Body of pancreas (tissue), 4 donors: ENCODE measurements at places on chromosomes 4 and X.

DNA sequence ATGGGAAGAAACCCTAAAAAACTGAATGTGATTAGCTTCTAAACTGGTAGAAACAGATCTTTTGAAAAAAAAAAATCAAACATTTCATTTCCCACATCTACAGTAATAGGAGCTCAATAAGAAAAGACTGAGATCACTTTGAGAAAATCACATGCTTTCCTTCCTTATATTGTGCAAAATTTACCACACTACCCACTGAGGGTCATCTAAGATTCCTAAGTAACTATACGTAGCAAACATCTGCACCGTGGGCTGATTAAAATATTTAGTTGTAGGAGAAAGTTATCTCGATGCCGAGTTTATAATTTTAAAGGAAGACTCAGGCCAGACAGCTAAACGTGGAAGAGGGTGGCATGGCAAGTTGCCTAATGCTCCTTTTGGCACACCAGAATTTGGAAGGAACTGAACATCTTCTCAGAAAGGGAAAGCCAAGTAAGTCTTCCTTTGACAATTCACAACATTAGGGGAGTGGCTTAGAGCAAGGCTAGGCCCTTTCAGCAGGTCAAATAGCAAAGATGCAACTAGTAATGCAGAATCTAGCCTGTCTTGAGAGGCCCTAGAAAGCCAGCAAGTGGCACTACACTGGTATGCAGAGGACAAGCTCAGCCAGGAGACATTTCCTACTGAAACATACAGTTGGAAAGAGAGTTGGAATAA is 128.0 kb downstream of the TMA16 start:
- H3K4me1 ChIP-seq = no peaks in the 10 kb centered on the region
- H3K4me3 ChIP-seq = no peak overlapping the region
- H3K27me3 ChIP-seq = no peaks in the 10 kb centered on the region
- no peak for DNase-seq

DNA sequence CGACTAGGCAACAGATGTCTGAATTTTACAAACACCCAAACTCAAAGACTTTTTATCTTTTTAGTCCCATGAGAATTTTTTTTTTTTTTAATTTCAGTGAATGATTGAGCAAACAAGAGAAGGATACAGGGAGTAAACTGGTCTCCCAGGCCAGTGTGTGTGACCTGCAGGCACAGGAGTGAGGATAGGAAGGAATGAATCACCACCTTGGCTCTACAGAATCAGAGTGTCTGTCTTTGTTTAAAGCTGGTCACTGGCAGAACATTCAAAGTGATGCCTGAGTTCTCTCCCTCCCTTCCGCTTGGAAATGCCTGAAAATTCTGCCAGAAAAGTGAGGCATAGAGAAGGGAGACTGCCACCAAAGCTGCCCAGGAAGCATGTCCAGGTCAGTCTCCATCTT is 69.5 kb downstream of the PARM1 start:
- H3K27ac ChIP-seq = no peak overlapping the region
- no peak overlapping the region for H3K4me3 ChIP-seq
- no peak for DNase-seq
- no peaks in the 10 kb centered on the region for H3K36me3 ChIP-seq
- no peaks in the 10 kb centered on the region for H3K27me3 ChIP-seq

GRCh38 chrX:136221851-136222513 is 29.2 kb downstream of the MAP7D3 start:
- H3K4me1 ChIP-seq = no peaks in the 10 kb centered on the region
- no peak overlapping the region for H3K4me3 ChIP-seq
- H3K27ac ChIP-seq = no peak overlapping the region
- no peaks in the 10 kb centered on the region for H3K27me3 ChIP-seq
- DNase-seq = no peak

DNA sequence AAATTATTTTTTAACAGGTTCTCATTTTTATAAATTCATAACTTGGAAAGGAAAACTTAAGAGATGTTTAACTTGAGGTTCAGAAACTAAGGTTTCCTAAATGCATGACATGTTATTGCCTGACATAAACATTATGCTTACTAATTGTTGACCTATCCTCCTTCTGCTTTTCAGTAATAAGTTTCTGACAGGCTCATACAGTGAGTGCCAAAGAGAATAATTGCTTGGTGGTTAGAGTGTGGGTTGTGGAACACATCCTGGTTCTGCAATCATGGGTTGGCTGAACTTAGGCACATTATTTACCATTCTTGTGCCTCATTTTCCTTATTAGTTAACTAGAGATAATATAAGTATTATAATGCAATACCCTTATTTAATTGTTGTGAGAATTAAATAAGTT is 56.5 kb downstream of the BMPR1B start:
- H3K4me3 ChIP-seq = no peak overlapping the region
- no peaks in the 10 kb centered on the region for H3K4me1 ChIP-seq
- no peaks in the 10 kb centered on the region for H3K36me3 ChIP-seq
- H3K27me3 ChIP-seq = no peaks in the 10 kb centered on the region

- H3K4me3 ChIP-seq = no peak overlapping the region
- no peak overlapping the region for H3K27ac ChIP-seq
- no peaks in the 10 kb centered on the region for H3K36me3 ChIP-seq
- H3K27me3 ChIP-seq = no peaks in the 10 kb centered on the region
- no peak for DNase-seq
Measured at GRCh38 chr4:21447301-21448054, 501.1 kb downstream of the KCNIP4 start.

DNA sequence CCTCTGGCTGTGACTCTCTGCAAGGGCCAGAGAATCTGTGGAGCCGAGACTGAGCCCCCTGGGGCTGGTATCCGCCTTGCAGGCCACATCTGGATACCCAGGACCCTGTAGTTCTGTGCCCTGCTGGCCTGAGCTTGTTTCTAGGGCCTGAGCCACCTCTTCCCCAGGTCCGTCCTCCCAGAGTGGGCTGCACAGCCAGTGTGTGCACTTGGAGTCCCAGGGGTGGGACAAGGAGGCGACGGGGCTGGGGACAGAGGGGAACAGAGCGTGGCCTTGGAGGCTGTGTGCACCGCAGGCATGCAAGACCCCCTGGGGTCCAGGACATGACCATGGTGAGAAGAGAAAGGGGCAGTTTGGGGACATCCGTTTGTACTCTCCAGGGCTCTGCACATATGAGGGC is 105.5 kb downstream of the SORCS2 start:
- H3K27ac ChIP-seq = no peak overlapping the region
- no peak for DNase-seq
- H3K4me3 ChIP-seq = no peak overlapping the region
- H3K4me1 ChIP-seq = no peaks in the 10 kb centered on the region
- H3K27me3 ChIP-seq = no peaks in the 10 kb centered on the region

DNA sequence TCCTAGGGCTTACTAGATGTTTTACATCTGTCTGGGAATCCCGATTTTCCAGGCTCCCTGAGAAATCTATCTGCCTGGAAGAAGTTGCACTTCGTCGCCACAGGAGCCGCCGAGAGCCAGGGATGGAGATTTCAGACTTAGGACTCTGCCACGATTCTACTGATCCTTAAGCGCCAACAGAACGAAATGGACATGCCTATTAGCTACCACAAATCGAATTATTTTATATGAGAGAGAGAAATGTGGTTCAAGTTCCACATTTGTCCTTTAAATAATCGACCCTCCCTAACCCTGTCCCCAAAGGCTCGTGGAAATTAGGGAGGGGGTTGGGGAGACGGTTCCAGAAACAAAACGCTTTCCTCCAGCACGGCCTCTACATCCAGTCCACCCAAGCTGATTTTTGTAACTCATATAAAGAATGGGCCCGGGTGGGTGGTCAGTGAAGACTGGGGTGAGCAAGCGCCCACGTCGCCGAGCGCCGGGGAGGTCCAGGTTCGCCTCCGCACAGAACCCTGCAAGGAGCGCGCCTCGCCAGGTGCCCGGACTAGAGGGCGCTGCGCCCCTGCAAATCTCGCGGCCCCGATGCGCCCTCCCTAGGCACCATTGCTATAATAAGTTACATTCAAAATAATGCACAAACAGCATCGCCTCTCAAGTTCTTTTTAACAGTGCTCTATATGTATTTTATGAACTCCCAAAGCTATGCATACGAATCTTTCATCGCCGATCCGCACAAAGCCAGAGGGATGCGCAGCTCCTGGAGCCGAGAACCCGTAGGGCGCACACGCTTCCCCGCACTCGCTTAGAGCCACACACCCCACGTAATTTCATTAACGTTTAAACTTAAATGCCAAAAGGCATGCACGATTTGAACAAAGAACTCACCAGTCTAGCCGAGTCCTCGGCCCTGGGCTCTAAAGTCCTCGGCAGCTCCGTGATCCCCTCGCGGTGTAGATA is 2.1 kb upstream of the FAT1 start:
- H3K27me3 ChIP-seq = no peaks in the 10 kb centered on the region
- peak overlapping the region; percentile 70 for H3K4me3 ChIP-seq
- H3K4me1 ChIP-seq = peaks cover 36% of the 10 kb centered on the region
- H3K27ac ChIP-seq = peak overlapping the region; percentile 88
- peak; percentile 89 for DNase-seq
- no peaks in the 10 kb centered on the region for H3K36me3 ChIP-seq

DNA sequence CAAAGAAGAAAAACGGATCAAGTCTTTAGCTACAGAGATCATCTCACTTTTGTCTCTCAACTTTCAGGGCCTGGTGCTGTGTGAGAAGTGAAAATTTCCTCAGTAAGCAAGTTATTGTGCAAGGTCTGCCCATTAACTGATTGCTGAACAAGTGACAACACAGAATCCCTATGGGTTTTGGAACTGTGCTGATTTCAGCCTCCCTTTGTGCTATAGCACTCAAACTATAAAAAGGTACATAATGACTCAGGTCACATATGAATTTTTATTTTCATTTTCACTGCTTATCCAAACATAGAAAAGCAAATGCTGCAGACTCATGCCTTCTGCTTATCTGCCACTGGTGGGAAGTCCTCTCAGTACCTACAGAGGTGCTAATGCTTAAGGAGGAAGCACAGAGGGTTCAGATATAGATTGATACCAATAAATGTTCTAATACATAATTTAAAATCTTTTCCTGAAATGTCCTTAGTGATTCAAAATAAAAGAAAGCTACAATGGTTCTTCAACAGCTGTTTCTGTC is 576.2 kb upstream of the CT83 start:
- no peak overlapping the region for H3K4me3 ChIP-seq
- no peak for DNase-seq
- no peaks in the 10 kb centered on the region for H3K4me1 ChIP-seq
- H3K27ac ChIP-seq = no peak overlapping the region
